ENCODE measurements at places on chromosomes 2 and 18. TPM values are rescaled to one million over a fixed set of nuclear protein-coding genes. Genes with fewer than 3 reads are reported as not detected.

GRHL1 gene
- total RNA-seq = 0.37 TPM

SLC66A2 gene
- total RNA-seq = 54.4 TPM

CHPF gene
- total RNA-seq = 3.2 TPM

STON1 gene
- total RNA-seq = 8.1 TPM

LYPD6B gene
- total RNA-seq = not detected

EVA1A gene
- 66.7 TPM for total RNA-seq

LOXHD1 gene
- 0.05 TPM for total RNA-seq

UGT1A5 gene
- total RNA-seq = not detected

ANTXR1 gene
- 0.68 TPM for total RNA-seq

TUBB8B gene
- 0.14 TPM for total RNA-seq

EFR3B gene
- total RNA-seq = 1.3 TPM

CCDC178 gene
- total RNA-seq = 2.2 TPM

Measured in dermis blood vessel endothelial cell (primary cell).